CD4-positive, alpha-beta T cell treated with Interleukin-17A for 4 hours (primary cell): ENCODE measurements at places on chromosomes 7 and 10.

GRCh38 chr10:5570979-5571810 is 46.4 kb downstream of the CALML3 start:
- no peak for DNase-seq

DNA sequence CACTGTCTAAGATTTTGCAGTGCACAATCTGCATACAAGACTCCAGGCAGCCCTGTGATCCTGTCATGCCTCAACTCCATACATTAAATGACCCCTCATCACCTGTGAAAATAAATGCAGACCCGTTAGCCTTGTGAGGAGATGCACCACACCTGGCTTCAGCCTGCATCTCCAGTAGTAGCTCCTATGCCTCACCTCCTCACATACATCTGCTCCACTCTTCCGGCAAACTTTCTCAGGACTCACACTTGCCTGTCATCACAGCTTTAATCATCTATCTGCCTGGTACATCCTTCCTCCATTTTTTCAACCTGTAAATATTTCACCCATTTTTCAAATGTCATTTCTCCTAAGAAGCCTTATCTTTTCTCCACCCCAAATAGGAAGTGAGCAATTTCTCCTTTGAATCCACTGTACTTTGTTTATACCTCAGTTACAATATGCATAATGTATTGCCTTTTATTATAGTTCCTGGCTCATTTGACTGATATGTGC is 39.3 kb upstream of the ABCB5 start:
- DNase-seq: no peak

DNA sequence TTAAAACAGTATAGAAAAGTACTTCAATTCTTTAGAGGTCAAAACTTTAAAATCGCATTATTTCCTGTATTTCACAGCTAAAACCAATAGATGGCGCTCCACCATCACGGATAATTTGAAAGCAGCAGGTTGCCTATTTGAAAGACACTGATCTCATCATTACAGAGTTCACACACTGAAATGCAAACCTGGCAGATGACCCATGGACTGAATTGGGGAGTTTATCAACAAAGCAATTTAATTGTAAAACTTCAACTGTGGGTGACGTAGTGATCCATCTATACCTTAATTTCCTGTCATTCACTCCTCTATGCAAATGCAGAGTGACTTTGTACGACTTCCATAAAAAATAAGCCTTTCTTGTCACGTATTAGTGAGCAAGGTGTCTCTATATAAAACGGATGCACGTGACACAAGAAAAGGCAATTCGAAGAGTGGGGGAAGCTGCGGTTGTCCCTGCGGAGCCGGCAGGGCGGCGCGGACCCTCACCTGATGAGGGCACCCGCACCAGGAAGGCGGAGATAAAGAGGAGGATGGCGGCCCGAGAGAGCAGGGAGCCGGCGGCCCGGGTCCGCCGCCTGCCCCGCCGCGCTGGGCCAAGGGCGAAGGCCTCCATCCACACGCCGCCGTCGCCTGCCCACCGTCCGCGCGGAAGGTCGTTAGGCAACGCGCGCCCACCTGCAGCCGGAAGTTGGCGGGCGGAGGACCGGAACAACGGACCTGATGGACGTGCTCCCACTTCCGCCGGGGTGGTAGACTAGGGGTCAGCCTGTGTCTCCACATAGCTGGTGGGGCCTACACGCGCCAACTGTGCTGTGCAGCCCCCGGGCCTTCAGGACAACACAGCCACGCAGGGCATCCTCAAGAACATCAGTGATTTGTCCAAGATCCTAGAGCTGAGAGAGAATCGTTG is at the start of gene ZPBP:
TSS of gene ZPBP (minus strand) at position 668 of the 913 bp plus-strand sequence. CDS start at position 616, 52 bp downstream.
- peak; percentile 62 for DNase-seq

- no peak for DNase-seq
Measured at GRCh38 chr7:1106063-1106792, 18.3 kb downstream of the GPER1 start.

DNA sequence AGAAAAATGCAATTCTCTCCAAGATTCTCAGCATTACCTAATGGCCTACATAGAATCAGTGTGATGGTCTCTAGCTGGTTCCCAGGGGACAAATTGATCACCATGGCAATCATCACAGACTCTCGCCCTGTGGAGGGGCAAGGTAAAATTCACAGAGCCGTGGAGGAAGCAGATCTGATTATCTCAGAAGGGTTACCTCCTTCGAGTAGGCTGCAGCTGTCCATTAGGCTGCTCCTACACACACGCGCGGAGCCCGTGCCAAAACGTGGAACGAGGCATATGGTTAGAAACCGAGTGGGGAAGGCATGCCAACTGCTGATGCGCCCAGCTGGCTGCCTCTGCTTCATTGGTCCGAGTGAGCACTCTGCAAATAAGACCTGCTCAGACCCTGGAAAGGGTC is 52.8 kb upstream of the PTER start:
- no peak for DNase-seq

DNA sequence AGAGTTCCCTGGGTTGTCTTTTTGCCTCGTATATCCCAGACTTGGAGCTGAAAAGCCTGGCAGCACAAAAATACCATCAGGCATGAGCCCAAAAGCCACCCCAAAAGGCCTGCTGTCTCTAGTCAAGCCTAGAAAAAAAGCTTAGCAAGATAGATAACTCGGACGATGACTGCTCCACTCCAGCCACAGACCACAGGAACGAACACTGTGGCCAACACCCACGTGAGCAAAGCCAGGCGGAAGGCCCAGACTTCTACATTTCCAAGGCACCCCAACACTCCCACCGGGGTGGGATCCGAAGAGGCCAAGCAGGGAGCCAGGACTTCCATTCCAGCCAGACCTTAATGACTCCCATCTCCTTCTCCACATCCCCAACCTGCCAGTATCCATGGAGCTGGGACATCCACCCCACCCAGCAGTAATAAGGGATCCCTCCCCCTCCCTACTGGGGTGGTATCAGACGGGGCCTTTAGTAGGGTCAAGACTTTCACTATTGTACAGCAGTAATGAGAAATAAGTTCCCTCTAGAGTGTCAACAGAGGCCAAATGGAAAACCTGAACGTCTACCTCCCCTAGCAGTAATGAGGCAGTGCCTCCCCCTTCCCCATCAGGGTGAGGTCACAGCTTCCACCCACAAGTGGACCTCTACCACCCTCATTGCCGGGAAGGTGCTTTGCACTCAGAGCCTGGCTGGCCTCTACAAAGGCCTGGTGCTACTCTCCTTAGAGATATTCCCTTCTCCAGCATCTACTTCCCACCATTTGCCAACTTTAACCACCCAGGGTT is 23.0 kb downstream of the PRLHR start:
- DNase-seq: no peak

DNA sequence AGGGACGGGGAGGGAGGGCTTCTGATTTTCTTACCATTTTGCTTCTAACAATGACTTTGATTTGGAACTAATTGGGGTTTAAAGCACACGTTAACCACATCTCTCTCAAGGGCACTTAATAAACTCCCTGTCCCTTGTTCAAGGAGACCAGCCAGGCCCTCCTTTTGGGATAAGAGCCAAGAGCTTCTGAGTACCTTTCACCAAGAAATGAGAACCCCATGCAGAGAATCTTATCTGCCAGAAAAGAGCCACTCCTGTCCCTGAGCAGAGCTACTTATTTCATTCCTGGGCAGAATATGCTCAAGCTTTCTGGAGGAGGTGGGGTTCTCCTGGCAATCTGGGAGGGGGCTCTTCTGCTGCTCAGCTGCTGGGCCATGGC is 574.6 kb downstream of the GALNT17 start:
- no peak for DNase-seq

DNA sequence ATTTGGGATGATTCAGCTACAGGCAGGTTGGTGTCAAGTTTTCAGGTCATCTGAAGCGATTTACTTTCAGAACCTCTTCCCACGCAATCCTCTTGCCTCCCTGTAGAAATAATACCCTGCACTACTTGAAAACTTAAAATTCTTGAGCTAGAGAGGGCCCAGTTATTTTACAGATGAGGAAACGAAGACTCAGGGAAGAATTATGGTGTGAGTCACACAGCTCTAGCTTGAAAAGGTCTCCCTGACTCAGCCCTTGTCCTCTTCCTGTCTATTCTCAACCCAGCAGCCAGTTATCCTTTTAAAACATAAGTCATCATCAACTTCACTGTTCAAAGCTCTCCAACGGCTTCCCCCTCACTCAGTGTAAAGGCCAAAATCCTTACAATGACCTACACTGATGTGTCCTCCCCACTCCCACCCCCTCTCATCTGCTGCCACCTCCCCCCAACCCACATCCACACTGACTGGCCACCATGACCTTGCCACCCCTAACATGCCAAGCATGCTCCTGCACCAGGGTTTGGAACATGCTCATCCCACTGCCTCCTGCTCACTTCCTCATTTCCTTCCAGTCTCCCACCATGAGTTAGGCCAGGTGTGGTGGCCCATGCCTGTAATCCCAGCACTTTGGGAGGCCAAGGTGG is 3.4 kb downstream of the DNMBP start:
- peak; percentile 31 for DNase-seq

DNA sequence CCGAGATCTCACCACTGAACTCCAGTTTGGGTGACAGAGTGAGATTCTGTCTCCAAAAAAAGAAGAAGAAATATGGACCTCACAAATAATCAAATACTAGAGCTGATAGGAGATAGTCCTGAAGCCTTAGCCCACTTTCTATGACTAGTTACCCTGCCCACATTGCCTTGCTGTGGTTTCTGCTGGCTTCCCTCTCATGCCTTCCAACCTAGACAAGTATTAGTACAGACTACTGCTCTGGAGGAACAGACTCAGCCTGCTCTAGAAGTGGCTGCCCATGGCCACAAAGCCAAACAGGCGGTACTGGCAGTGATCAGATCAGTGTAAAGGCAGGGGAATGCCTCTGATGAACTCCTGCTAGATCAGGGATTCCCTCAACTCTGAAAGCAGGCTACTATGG is 89.7 kb upstream of the PRKAR2B start:
- DNase-seq: no peak

DNA sequence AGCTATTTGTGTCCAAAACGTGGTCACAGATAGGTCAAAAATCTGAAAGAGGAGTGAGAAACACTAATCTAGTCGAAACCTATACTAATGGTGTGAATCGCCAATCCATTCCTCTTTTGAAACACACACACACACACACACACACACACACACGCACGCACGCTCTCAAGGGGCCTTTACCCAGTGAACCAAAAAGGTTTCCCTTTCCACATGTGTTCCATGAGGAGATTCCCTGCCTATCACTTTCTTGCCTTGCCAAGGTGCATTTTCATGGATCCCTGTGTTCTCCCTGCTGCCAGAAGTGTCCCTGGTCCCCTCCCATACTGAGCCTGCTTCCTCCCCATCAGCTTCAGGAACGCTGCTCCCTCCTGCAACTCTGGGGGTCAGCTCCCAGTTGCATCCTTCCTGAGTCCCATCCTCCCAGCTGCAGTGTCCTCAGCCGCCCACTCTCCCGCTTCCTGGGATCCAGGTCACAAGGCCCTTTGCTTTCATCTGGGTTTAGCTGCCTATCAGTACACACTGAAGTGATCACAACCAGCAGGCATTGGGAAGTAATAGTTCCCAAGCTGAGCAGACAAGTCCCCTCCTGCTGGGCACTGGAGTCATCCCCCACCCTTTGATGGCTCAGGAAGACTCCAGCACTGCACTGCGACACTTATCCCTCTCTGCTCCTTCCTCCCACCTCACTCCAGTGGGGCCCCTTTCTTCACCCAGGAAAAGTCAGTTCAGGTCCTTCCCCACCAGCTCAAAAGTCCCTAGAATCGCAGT is 49.2 kb upstream of the KCNMA1 start:
- no peak for DNase-seq

DNA sequence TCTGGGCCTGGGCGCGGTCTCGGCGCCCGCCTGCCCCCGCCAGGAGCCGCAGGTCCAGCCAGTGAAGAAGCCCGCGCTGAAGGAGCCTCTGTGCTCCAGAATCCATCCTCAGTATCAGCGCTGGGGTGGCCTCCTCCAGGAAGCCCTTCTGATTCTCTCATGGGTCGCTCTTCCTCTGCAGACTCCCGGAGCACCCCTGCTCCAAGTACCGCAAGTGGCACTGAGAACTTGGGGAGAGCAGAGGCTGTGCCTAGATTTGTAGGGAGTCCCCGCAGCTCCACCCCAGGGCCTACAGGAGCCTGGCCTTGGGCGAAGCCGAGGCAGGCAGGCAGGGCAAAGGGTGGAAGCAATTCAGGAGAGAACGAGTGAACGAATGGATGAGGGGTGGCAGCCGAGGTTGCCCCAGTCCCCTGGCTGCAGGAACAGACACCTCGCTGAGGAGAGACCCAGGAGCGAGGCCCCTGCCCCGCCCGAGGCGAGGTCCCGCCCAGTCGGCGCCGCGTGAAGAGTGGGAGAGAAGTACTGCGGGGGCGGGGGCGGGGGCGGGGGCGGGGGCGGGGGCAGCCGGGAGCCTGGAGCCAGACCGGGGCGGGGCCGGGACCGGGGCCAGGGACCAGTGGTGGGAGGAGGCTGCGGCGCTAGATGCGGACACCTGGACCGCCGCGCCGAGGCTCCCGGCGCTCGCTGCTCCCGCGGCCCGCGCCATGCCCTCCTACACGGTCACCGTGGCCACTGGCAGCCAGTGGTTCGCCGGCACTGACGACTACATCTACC is at the start of gene ALOX5:
TSS of gene ALOX5 (plus strand) at position 641 of the 774 bp plus-strand sequence. CDS start at position 705, 64 bp downstream.
- peak; percentile 63 for DNase-seq

- no peak for DNase-seq
Measured at GRCh38 chr7:70154521-70155180, 556.4 kb downstream of the AUTS2 start.

- no peak for DNase-seq
Measured at GRCh38 chr10:107379601-107380000, 215.1 kb upstream of the SORCS1 start.

- no peak for DNase-seq
Measured at GRCh38 chr10:62225362-62225761, 43.3 kb downstream of the RTKN2 start.

DNA sequence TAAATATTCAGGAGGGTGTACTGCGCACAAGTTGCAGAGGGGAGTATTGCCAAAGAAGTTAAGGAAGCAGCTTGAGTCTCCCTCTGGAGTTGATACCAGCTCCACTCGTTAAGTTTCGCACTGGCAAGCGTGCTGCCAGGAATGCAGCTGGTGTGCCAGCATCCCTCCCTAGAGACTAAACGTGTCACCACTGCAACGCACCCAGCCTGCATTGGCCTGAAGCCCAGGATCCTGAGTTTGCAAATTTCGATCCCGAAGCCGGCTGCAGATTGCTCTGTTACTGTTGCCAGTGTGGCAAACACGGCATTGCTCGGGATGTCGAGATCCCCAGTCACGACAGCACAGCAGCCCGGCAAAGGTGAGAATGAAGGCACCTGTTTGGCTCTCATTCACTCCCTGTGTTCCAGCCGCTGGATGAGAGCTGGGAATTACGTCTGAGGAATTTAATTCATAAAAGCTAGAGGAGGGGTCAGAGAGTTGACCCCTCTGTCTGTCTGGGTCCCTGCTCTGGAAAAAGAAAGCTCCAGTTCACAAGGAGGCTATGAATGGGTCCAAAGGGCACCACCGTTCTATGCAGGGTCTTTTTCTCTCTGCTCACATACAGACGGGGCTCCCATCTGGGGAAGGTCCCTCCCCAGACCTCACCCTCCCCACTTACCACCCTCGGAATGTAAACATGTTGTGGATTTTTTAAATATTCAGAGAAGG is 61.0 kb downstream of the NRP1 start:
- DNase-seq: no peak

- DNase-seq: no peak
Measured at GRCh38 chr7:104955276-104955675, 58.7 kb upstream of the KMT2E start.
